ENCODE measurements at places on chromosomes 12 and 14.

GRCh38 chr12:109203480-109203879 is 87.1 kb downstream of the ACACB start:
- no peak for DNase-seq

DNA sequence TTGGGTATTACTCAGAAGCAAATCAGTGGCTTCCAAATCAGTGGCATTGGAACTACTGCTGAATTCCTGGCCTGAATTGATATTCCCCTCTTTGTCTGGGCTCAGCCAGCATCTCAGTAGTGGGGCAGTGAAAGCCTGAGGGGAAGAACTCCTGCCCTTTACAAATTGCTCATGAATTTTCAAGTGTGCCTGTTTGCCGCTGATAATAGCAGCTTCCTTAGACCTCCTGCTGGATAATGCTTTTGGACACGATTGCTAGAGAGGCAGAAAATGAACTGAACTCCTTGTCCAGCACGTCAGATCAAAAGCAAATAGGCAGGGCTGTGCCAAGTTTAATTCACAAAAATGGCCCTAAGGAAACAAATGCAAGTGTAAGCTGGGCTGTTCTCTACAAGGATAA is 91.3 kb upstream of the GZMB start:
- peak; percentile 5 for DNase-seq

- DNase-seq, result no peak
Observed at GRCh38 chr12:111359914-111360276, 9.0 kb downstream of the PHETA1 start.

DNA sequence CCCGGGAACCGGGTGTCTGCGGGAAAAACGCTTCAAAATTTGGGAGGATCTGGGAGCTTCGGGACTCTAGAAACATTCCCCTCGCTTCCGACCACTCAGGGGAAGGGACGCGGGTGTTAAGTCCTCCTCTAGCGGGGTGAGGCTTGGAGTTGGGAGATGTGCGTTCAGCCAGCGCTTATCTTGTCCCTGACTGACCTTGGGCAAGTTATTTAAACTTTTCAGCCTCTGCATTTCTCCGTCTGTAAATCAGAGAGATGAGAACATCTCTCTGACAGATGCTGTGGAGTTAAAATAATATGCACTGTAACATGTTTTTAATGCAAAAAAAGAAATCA is 76.9 kb upstream of the ANO4 start:
- DNase-seq, result no peak

GRCh38 chr12:3214526-3215365 is 137.6 kb downstream of the TSPAN9 start:
- DNase-seq, result peak; percentile 80

DNA sequence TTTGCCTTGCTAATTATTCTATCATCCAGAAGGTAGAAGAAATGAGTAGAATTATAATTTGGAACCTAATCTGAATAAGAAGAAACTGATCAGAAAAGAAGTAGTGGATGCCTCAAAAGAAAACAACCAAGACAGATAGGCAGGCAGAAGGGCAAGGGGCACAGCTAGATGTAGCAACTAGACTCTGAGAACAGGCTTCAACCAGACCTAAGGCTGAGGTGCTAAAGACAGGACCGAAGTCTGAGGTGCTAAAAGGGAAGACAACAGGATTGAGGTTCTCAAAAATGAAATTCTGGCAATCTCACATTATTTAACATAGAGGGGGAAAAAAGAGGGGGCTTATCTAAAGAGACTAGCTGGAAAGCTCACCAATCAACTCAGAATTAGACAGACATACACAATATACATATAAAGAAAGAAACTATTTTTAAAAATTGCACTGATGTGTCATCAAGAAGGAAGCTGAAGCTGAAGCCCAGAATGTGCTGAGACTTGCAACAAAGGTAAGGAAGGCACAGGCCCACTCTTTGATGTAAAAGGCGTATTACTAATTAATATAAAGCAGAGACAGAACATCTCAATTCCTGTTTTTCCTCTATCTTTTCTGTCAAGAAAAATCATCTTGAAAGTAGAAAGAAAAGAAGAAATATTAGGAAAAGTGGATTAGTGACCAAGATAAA is 43.8 kb upstream of the CSRNP2 start:
- no peak for DNase-seq

DNA sequence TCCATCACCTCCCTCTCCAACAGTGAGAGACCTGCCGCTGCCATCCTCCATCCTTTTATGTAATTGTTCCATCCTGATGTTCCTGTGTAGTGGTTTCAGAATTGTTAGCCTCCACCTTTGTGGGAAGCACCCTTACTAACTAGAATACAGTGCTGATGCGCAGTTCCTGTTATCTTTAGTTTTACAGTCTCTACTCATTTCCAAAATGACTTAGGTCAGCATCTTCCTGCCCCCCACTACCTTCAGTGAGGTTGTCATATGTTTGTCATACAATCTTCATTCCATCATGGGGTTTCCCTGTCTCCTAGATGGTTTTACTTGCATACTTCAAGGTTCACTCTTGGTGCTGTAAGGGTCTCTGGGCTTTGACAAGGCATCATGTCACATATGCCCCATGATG is 69.8 kb downstream of the EML1 start:
- no peak for DNase-seq

DNA sequence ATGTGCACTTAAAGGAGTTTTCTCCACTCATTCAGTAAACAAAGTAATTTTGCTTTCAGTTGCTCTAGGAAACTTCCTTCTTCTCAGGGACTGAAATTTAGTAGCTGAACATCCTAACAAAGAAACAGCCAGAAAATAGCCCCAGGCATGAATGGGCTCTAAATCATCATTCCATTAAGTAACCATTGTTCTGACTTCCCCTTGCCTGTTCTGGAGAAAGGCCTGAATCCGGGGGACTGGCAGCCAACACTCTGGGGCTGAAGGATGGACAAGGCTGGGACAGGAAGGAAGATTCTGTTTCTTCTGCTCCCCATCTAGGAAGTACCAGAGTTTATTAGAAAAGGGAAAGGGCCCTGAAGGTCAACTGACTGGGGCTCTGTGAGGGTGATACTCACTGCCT is 104.5 kb downstream of the ESRRB start:
- DNase-seq, result no peak

- DNase-seq, result no peak
Observed at GRCh38 chr14:72711936-72712335, 182.0 kb downstream of the DPF3 start.

DNA sequence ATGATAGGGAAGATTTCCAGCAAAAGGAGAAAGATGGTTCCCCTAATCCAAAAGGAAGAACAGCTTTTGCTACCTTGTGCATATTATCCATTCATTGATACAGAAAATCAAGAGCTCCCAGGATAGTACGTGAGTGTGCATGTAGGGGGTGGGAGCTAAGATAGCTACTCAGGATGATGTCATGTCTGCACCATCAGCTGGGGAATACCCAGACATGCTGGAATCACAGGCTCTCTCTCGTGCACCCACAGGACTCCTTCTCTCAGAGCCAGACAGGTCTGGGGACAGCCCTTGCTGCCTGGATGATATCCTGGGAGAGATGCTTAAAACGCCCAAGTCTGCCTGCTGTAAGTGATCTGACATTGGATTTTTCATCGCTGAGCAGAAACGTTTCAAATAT is 38.9 kb downstream of the FOXN3 start:
- DNase-seq, result no peak

DNA sequence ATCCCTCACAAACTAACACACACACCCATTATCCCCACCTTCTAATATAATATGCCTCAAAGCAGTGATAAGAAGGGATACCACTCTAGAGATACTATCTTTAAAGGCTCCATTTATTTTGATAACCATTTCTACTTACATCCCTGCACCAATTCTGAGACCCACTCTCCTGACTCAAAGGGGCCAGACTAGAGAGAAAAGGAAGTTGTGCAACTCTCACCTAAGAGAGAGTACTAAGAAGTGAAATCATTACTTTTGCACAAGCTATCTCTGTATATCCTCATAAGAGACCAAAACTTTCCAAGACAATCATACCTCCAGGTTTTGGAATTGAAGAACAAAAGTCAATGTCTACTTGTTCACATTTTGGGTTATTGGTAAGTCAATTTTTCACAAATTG is 45.4 kb upstream of the USP15 start:
- no peak for DNase-seq

DNA sequence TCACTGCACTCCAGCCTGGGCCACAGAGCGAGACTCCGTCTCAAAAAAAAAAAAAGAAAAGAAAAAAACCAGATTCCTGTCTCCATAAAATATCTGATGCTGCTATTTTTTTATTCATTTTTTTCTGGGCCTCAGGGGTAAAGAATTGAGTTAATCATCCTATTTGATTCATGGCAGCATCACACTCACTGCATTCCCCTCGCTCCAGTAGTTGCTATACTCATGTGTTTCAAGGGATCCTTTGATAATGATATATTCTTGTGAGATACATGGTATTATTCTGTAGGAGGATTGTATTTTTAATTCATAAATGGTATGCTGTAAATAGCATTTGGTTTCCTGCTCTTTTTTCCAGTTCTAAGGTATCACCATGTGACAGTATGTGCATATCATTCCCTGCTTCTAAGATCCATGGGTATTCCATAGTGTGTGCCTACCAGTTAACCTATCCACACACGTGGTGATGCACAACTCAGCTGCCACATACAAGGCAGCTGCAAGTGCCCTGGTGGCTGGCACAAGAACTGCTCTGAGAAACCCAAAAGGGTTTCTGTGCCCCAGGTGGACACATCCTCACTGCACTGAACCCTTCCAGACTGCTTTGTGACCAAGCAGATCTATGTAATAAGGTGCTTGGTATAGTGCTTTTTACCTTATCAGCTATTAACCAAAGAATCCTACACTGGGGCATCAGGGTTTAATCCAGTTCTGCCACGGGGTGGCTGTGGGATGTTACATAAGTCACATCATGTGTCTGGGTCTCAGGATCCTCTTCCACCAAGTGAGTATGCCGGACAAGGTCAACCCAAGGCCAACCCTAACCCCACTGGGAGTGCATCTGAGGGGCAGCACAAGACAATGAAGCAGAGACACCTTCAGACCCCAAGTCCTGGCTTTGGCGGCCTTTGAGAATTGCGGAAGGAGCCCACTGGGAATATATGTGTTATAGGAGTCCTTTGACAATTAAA is 74.6 kb downstream of the ZFP36L1 start:
- no peak for DNase-seq

GRCh38 chr12:65930114-65930828 is 106.0 kb downstream of the HMGA2 start:
- no peak for DNase-seq

DNA sequence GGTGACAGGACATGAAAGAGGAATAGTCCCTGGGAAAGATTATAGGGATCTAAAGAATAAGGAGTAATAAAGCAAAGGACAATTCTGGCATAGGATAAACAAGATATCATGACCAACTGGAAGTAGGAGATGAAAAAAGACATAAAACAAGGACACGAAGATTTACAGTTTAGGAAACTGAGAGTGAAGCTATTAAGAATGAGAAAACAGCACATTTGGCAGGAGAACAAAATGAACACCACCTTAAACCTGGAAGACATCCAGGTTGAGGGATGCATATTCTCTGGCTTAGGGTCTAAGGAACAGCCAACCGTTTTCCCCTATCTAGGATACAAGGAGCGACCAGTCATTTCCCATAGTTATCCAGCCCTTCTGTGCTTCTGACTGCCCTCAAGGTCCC is 1.9 kb downstream of the TRIP11 start:
- DNase-seq, result no peak

GRCh38 chr14:37903343-37904191 is 304.1 kb upstream of the SSTR1 start:
- no peak for DNase-seq

DNA sequence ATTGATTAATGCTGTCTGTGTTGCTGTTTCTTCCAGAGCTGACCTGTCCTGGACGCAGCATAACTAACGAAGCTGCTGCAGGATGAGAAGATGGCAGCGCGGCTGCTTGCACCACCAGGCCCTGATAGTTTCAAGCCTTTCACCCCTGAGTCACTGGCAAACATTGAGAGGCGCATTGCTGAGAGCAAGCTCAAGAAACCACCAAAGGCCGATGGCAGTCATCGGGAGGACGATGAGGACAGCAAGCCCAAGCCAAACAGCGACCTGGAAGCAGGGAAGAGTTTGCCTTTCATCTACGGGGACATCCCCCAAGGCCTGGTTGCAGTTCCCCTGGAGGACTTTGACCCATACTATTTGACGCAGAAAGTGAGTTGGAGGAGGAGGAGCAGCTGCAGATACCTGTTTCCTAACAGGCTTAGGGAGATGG is 71.7 kb downstream of the SCN8A start:
- DNase-seq, result no peak

- DNase-seq, result no peak
Observed at GRCh38 chr12:104342635-104343249, 39.2 kb downstream of the EID3 start.

DNA sequence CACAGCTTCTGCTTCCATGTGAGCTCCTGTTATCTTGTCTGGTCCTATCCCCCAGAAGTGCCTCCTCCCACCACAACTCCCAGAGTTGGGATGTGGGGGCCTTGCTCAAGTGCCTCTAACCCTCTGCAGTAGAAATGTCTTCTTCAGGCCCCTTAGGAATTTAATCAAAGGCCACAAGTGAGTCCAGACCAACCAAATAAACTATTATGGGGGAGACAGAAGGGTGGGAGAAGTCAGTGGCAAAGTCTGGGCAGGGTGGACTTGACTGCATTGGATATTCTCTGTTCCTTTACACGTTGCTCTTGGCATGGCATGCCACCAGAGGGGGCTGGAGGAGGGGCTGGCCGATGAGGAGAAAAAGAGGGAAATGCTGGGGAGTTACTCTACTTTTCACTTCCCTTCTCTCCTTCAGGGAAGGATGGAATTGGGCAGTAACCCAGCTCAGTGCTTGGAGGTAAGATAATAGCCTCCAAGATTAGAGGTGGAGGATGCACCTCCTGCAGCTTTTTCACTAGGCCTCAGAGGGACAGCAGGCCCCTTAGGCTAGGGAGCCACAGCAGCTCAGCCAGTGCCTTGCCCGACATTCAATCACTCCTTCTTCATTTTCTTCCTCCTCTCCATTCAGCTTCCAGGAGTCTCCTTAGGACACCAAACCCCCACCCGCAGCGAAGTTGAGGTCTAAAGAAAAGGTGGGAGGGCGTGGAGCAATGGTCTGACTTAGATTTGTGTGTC is 1.2 kb upstream of the AP1G2 start:
- DNase-seq, result no peak

DNA sequence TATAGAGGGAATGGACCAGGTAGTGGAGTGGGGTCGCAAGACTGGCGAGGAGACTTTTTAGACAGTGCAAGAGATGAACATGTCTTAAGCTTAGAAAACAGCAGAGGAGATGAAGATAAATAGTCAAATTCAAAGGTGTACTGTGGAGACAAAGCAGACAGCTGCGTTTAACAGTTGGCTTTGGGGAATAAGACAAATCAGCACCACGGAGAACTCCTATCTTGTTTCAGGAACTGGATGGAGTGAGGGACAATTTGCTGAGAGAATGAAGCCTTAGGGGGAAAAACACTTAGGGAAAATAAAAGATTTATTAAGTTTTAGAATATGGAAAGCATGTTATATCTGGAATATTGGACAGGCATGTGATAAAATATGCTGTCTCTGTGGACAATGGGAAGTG is 458.8 kb downstream of the GLT1D1 start:
- DNase-seq, result no peak

Data from NCI-H187 (cell line).